NCI-H748 treated with DMSO at 0.1 percent for 48 hours (cell line): ENCODE measurements at places on chromosomes 11 and 22.

DNA sequence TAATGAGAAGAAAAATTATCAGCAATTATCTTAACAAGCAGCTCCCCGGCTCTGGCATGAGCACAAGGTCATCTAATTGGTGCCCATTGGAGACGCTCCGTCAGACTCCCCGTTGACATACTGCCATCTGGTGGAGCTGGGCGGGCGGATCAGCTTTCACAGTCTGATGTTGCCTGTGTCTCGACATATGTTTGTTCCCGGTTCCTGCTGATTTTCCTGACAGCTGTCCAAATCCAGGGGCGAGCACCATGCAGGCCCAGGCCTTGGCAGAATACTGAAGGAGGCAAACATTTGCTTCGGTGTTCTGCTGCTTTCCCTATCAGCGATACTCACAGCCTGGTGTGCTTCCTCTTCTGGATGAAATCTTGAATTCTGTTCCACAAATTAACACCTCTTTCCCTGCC is 43.8 kb upstream of the BARX2 start:
- DNase-seq = peak; percentile 70

DNA sequence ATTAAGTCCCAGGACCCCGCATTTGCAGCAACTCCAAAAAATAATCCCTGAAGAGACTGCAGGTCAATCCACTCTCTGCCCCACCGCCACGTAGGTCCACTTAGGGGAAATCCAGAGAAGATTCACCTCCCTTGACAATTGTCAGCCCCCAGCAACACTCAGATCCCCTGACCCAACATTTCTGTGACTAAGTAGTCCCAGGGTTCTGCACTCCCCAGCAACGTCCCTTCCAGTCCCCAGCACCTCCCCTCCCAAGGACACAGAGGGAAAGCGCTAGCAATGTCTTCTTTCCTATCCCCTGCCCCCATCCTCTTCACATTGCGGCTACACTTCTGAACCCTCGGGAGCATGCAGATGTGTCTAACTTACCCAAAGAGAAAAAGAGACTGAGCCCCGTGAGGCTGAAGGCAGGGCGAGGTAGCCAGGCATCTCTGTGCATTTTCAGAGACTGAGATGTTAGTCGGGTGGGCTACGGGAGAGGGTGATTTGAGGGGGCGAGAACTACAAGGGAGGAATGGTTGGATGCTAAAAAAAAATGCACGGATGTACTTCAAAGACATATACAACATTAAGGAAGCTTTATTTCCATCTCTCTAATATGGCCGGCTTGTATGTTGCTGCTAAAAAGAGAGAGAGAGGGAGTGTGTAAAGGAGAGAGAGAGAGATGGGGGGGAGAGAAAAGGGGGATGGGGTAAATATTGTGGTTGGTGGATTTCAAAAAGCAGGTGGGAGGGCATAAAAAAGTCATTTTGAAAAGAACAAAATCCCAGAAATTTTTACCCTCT is at the start of gene SCN2B:
TSS of gene SCN2B (minus strand) at position 647 of the 785 bp plus-strand sequence. CDS start at position 439, 208 bp downstream.
- DNase-seq = no peak

DNA sequence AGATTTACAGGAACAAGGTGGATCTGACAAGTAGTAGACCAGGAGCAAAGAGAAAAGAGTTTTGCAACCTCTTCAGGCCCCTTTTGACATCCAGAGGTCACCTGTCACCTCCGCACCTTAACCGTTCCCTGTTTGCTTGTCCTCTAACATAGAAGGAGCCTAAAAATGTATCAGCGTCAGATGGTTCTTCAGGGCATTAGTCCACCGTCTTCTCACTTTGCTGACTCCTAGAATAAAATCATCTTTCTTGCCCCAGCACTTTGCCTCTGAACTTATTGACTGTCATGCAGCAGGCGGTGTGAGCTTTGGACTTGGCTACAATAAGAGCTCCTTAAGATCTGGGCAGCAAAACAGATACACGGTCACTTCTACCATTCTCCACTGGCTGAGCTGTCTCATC is 339.7 kb upstream of the B3GAT1 start:
- no peak for DNase-seq

DNA sequence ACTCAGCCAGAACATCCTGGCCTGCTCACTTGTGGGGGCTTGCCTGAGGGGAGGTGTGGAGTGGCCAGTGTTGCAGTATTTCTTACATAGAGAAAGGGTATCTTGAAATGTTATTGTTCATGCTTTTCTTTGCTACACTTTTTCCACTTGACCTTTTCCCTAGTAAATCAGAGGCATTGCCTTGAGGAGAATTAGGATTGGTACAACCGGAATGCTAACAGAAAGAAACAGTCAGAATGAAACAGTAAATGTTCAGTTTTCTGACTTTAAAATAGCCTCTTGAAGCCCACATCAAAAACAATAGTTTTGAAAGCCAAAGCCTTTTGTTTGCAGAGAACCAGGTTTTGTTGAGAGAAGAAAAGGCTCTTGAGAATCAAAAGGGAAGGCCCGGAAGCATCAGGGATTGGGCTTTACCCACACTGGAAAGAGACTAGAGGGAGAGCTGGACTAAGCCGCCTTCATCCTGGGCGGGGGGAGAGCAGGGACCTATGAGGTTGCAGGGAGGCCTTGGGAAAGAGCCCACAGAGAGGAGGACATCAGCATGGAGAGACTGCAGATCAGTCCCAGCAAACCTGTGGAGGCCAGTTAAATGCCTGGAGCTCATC is 12.4 kb downstream of the ADM start:
- no peak for DNase-seq

DNA sequence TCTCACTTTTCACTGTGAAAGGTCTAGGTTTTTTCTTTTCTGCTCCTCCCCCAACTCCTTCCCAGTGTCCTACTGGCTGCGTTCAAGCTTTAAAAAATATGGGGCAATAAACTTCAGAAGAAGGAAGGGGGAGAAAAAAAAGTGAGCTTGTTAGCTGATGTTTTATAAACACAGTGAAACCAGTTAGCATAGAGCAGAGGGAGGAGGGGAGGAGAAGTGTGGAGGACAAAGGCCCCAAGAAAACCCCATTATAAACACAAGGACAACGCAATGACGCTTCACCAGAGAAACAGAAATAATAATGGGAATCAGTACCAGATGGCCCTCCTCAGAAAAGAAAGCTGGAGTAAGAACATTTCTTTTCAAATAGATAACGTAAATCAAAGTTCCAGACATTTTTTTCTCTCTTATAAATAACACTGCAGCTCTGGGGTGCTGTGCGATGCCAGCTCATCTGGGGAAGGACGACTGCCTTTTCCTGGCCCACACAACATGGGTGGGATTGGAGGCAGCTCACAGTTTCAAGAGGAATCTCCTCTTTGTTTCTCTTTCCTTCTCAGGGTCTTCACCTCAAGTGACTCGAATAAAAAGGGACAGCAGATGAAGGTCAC is 235.4 kb upstream of the NARS2 start:
- DNase-seq = no peak

- no peak for DNase-seq
Measured at GRCh38 chr11:128832121-128832497, 35.0 kb downstream of the KCNJ1 start.

- no peak for DNase-seq
Measured at GRCh38 chr11:45024316-45024715, 73.6 kb upstream of the TP53I11 start.
